WTC11 (cell line): ENCODE measurements at places on chromosomes 2 and 18.

GRCh38 chr2:225022188-225022587 lies 20.1 kb downstream of the DOCK10 start:
- no peak for DNase-seq

DNA sequence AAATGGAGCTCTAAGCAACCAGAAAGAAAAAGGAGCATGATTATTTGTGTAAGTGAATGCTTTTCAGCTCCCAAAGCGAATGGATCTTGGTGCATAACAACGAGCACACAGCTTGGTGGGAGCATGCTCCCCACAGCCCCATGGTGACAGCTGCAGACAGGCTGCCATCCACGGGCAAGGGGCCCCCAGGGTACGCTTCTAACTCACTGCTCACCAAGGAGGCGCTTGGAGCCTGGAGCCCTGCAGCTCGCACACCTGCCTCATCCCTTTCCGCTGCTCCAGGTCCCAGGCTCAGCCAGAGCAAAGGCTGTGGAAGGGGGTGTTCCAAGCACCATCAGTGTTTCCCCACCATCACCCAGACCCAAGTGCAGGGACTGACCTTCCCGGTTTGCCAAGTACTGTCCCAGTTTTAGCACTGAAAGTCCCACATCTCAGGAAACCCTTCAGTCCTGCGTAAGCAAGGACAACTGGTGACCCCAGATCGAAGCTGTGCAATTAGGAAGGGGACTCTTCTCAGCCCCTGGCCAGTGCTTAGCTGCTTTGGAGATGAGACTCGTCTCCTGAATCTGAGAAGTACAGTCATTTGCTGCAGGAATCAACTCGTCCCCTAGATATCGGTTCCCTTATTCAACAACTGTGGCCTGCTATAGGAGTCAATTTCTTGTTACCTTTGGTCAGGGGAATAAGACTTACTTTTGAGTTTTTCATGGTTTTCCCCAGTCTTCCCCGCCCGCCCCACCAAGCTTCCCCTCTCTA lies 50.0 kb upstream of the ATG16L1 start:
- no peak for DNase-seq

DNA sequence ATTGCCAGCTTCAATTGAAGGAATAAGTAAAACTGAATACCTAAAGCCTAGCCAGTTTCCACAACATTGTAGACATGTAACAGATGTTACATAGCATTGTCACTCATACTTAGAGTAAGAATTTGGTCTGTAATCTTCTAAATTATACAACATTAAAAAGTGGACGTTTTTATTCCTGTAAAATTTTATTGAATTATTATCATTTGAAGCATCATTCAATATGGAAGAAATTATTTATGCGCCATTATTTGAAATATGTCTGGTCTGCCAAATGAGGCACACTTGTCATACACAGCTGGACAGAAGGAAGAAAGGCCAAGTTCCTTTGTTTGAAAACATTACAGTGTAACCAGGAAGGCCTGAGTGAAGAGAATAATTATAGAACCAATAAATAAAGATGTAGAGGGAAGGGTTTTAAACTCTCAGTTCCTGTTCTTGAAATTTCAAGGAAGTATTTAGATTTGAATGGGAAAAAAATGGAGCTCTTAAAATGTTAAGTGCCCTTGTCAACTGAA lies 575.5 kb downstream of the LRRTM4 start:
- DNase-seq = no peak

GRCh38 chr2:86185517-86186212 lies 9.6 kb downstream of the IMMT start:
- no peak for DNase-seq

GRCh38 chr2:148592791-148593190 lies 51.8 kb upstream of the EPC2 start:
- DNase-seq = no peak

GRCh38 chr2:106885971-106886915 lies at the start of gene ST6GAL2:
Gene ST6GAL2 (minus strand): TSS chr2:106886167. CDS start chr2:106843977, 42,190 bp downstream.
- DNase-seq = peak; percentile 55

GRCh38 chr2:45901468-45902032 lies 250.1 kb downstream of the PRKCE start:
- no peak for DNase-seq

- no peak for DNase-seq
Observed at GRCh38 chr2:88751768-88752167, 60.3 kb downstream of the RPIA start.

GRCh38 chr2:197915548-197916265 lies 111.3 kb downstream of the PLCL1 start:
- DNase-seq = no peak

GRCh38 chr2:21289989-21290388 lies 166.2 kb downstream of the TDRD15 start:
- DNase-seq = no peak

- DNase-seq = no peak
Observed at GRCh38 chr2:141508806-141509595, 621.8 kb downstream of the LRP1B start.

GRCh38 chr18:54964741-54965140 lies 5.5 kb upstream of the CCDC68 start:
- no peak for DNase-seq

- no peak for DNase-seq
Observed at GRCh38 chr18:49893036-49893435, 79.7 kb upstream of the ACAA2 start.

GRCh38 chr2:96354492-96354891 lies 18.9 kb downstream of the NCAPH start:
- DNase-seq = no peak

DNA sequence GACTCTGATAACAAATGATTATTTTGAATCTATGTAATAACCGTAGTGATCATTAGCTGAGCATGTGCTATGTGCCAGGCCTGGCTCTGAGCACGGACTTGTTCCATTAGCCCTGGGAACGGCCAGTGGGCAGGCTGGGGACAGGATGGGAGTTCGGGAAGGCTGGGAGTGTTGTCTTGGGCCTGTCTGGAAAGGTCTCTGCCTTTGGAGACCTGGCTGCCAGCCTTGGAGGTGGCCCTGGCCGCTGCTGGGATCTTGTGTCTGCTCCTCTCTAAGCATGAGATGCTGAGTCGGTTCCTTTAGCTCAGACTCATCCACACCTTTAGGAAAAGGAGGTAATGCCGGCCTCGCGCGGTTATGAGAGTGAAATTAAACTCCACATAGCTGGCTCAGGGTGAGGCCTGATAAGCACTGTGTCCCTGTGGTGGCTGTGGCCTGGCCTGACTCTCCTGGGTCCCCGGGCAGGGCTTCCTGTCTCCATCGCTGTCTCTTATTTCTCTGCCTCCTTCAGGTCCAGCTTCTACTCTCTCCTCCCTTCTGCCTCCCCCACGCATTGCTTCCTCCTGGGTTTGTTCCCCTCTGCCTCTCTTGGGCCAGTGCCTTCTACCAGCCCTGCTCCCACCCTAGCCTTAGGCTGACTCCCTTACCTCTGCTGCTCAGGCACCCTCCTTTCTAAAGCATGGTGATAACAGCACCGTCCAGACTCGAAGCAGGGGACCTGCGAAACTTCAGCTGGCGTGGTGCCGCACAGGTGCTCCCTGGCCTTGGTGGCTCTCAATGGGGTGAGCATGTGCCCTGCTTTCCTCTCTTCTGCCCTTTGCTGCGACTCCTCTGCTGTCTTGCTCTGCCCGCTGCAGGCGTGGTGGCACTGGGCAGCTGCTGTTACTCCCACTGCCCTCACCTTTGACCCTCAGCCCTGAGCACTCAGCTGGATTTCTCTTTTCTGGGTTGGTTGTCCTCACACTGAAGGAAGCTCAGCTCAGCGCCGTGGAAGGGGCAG lies 41.8 kb downstream of the NCK2 start:
- DNase-seq = no peak

DNA sequence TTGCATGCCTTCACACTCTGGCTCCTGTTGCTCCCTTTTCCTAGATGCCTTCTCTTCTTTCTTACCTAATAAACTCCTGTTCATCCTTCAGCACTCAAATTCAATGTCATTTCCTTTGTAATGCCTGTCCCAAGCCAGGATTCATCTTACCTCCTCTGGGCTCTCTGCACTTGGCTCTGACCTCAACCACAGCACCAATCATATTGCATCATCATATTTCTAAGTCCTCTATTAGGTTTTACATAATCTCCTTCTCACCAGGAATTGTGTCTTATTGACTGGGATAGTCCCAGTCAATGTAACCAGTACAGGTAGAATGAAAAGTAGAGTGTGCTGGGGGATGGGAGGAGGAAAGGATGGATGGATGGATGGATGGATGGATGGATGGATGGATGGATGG lies 187.1 kb downstream of the NRP2 start:
- DNase-seq = no peak

GRCh38 chr18:58592223-58593214 lies 36.4 kb downstream of the ALPK2 start:
- DNase-seq = no peak

DNA sequence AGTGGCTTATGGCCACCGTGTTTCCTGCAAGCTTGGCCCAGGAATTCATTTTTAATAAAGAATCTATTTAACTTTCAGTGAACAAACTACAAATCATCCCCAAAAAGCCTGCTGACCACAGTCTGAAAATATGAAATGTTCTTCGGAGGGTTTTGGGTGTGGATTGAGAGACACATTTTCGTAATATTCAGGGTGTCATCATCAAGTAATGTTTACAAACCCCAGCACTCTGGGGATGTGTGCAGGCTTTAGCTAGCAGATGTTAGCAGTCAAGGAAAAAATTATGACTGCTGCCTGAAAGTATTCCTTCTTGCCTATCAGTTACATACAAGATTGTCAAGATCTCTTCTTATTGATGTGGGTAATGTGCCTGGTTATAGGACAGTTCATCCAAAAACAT lies 143.9 kb upstream of the FN1 start:
- no peak for DNase-seq

- DNase-seq = no peak
Observed at GRCh38 chr18:22734791-22735627, 198.1 kb upstream of the RBBP8 start.

- no peak for DNase-seq
Observed at GRCh38 chr18:48867978-48868377, 82.8 kb downstream of the SMAD7 start.

DNA sequence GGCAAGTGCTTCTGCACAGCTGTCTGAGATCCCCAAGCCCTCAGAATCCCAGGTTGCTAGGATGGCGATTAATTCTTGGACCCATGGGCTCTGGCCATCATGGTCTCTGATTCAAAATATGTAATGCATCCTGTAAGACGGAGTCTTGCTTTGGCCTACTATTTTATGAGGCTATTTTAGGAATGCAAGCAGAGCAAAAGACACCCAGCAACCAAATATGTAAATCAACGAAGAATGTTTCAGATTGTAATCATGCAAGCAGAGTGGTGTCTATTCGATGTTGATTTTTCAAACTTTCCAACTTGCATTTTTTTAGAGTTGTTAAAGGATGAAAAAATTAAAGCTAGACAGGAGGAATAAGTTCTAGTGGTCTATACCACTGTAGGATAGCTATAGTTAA lies 154.8 kb downstream of the COL6A3 start:
- DNase-seq = no peak

- DNase-seq = no peak
Observed at GRCh38 chr2:11839916-11840315, 93.5 kb downstream of the LPIN1 start.

DNA sequence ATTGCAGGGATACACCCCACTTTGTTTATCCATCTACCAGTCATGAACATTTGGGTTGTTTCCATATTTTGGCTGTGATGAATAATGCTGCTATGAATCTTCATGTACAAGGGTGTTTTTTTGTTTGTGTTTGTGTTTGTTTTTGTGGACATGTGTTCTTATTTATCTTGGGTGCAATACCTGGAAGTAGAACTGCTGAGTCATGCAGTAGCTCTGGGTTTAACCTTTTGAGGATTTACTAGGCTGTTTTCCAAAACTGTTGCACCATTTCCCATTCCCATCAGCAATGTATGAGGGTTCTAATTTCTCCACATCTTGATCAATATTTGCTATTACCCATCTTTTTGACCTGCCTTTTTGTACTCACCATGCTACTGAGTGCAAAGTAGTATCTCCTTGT lies 140.0 kb upstream of the CYP1B1 start:
- DNase-seq = no peak

DNA sequence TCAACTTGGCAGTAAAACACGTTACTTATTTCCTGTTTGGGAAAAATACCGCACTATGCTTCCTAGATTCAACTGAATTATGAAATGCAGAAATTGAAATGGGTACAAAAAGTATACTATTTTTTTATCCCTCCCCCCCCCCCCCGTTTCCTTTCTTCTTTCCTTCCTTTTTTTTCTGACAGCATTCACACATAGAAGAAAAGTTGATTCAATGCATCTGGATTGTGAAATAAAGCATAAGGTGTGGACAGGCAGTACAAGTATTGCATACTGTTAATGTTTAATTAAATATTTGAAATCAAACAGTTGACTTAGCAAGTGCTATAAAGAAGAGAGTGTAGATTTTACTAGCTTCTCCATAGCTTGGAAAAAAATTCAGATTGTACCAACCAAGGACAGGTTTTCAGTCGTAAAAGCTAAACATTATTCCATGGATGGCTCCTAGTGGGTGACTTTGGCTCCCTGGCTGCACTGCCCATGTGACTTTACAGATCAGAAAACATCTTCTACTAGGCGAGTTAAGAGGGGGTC lies 21.6 kb upstream of the AGFG1 start:
- DNase-seq = no peak

GRCh38 chr2:220270481-220271070 lies 643.1 kb downstream of the SLC4A3 start:
- DNase-seq = no peak

- no peak for DNase-seq
Observed at GRCh38 chr2:31764169-31764568, 183.4 kb upstream of the SRD5A2 start.

GRCh38 chr2:39703181-39703872 lies 37.6 kb downstream of the TMEM178A start:
- DNase-seq = no peak
